ENCODE measurements at places on chromosomes 1 and 21.
A peak's percentile ranks its signal among the peaks of the same experiment; 100 is the strongest.

DNA sequence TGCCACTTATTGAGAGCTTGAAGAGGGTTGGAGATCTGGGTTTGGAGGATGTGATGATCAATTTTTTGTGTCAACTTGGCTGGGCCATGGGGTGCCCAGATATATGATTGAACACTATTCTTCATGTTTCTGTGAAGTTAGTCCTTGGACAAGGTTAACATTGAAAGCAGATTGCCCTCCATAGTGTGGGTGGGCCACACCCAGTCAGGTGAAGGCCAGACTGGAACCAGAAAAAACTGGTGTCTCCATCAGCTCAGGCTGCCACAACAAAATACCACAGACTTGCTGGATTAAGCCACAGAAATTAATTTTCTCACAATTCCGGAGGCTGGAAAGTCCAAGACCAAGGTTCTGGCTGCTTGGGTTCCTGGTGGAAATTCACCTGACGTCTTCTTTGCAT lies 7.5 kb downstream of the CLDN14 start:
- no peak for DNase-seq

- DNase-seq: no peak
These were observed 21.4 kb downstream of the SEC16B start for GRCh38 chr1:177948336-177948972.

- no peak for DNase-seq
These were observed 7.4 kb upstream of the PRDM16 start for GRCh38 chr1:3061566-3061965.

- DNase-seq: no peak
These were observed 75.6 kb downstream of the PIGK start for GRCh38 chr1:77143529-77144121.

- DNase-seq: no peak
These were observed 76.5 kb upstream of the CTTNBP2NL start for GRCh38 chr1:112319371-112320040.

GRCh38 chr21:41801321-41802197 lies 34.7 kb upstream of the RIPK4 start:
- DNase-seq: no peak

GRCh38 chr1:48003741-48004531 lies 6.8 kb upstream of the TRABD2B start:
- no peak for DNase-seq

- no peak for DNase-seq
These were observed 275.4 kb upstream of the NR5A2 start for GRCh38 chr1:199751962-199752687.

DNA sequence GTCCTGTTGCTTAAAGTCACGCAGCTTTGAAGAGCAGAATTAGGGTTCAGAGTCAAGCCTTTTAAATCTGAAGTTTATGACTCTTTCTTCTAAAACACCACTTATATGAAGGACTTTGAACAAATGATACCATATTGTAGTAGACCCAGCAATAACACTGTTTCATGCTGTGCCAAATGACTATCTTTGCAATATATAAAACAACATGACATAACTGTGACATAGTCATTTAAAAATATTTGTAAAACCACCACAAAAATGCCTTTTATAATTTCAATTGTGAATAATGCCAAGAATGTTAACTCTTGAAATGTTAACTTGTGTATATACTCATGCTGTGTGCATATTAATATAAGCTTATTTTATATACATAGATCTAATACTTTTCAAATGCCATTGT lies 452.1 kb upstream of the NEGR1 start:
- no peak for DNase-seq

GRCh38 chr1:200676829-200677228 lies 7.1 kb upstream of the DDX59 start:
- no peak for DNase-seq

DNA sequence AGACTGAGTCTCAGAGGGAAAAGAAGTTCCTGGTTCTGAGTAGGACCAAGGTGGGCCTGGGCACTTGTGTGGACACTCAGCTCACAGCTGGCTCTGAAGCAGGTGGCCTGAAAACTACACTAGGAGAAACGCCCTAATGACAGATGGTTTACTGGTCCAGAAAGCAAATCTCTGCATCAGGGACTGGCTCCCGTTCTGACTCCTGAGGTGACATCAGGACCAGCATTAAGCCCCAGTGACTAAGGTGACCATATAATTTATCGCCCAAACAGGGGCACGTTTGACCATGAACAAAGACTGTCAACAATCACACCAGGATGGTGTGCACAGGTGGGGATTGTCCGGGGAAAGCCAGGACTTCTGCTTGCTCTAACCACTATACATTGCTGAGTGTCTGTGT lies 12.2 kb upstream of the CD34 start:
- no peak for DNase-seq

- no peak for DNase-seq
These were observed 50.1 kb downstream of the NENF start for GRCh38 chr1:212482637-212483441.

- no peak for DNase-seq
These were observed 44.3 kb upstream of the GTF2B start for GRCh38 chr1:88935522-88936222.

DNA sequence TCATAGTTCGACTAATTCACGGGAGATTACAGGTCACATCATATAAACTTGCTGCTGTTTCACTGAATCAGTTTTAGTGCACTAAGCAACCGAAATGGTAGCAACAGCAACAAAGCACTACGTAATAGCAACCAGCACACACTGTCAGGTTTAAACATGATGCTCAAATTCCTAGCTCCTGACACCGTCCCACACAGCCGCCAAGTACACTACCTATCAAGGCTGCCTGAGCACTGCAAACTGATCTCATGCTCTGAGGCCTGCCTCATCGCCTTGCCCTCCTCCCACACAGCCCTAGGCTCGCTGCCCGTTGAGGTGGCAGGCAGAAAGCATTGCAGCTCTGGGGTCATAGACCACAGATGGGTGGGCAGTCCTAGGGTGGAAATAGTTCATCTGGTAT lies 12.4 kb downstream of the LAMC2 start:
- DNase-seq: no peak

DNA sequence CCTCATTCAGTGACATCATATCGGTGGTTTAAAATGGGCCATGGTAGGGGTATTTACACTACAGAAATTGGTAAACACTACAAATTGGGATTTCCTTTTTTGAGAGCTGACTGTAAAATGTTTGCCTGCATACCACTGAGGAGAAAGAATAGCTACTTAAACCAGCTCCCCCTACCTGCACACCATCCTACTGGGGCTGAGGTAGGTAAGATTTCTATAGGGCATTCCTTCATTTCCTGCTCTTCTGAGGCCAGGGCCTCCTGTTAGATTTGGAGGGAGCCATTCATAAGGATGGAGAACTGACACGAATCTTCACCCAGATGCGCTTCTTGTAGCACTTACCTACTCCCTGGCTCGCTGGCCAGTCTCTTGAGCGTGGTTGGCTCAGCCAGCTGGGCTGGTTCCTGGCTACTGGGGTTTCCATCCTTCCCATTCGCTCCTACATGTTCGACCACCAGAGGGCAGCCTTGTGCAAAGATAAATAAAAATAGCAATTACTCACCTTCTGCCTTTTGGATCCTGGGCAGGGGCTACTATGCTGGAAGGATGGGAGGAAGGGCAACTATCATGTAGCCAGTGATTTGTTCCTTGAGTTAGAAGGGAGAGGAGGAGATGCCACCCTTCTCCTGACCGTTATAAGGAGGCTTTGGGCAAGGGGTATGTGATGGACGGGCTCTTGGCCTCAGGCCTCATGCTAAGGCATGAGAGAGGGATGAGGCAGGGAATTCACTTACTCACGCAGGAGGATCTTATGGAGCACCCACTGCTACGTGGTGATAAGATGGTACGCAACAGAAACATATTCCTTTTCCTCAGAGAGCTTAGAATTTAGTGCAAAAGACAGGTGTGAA lies 10.7 kb downstream of the OPTC start:
- peak; percentile 45 for DNase-seq
